ENCODE measurements at places on chromosomes 3 and 15. TPM values are rescaled to one million over a fixed set of nuclear protein-coding genes. Genes with fewer than 3 reads are reported as not detected.

Gene SIN3A
- 27.2 TPM for total RNA-seq

Gene SCAANT1
- 1.7 TPM for total RNA-seq

Gene ZDHHC19
- total RNA-seq = not detected

Gene CFAP20DC
- 3.8 TPM for total RNA-seq

Gene DAZL
- total RNA-seq = not detected

Gene ENTPD3
- total RNA-seq = under 0.01 TPM

Gene NISCH
- 69.9 TPM for total RNA-seq

Gene CELSR3
- total RNA-seq = 2.1 TPM

Gene MB21D2
- 3.6 TPM for total RNA-seq

Gene GUCA1C
- total RNA-seq = not detected

Gene MYO5C
- under 0.01 TPM for total RNA-seq

Gene FURIN
- total RNA-seq = 27.9 TPM

Gene VGLL3
- 53.7 TPM for total RNA-seq

Gene ITGA11
- total RNA-seq = 29.6 TPM

Gene KLF15
- total RNA-seq = 4.1 TPM

Gene WDR6
- total RNA-seq = 59.6 TPM

Gene MASP1
- 328 TPM for total RNA-seq

Gene GPR176
- 79.6 TPM for total RNA-seq

Gene REC114
- total RNA-seq = not detected

Gene PLSCR5
- total RNA-seq = not detected

Gene SLC51B
- total RNA-seq = 0.51 TPM

Gene PROS1
- 48.8 TPM for total RNA-seq

Gene ZCWPW2
- total RNA-seq = 1.0 TPM

Gene MYH15
- 0.17 TPM for total RNA-seq

Gene ARGFX
- not detected for total RNA-seq

Gene BLM
- total RNA-seq = 1.5 TPM

Gene FEZF2
- total RNA-seq = not detected

Gene KCNAB1
- 0.33 TPM for total RNA-seq

Gene STRC
- total RNA-seq = 0.17 TPM

Gene KIF23
- total RNA-seq = 3.1 TPM

Gene CISH
- total RNA-seq = 0.99 TPM

Gene QARS1
- 292 TPM for total RNA-seq

Gene LMCD1
- 40.1 TPM for total RNA-seq

Gene ZDHHC23
- total RNA-seq = 0.77 TPM

Gene IQCF5
- not detected for total RNA-seq

Gene GOLGA8M
- total RNA-seq = 0.26 TPM

Gene RBP2
- total RNA-seq = not detected

Gene PAK6
- total RNA-seq = under 0.01 TPM

Gene MRAS
- total RNA-seq = 48.0 TPM

Gene ITPKA
- 3.9 TPM for total RNA-seq

Gene CACNA2D3
- total RNA-seq = 0.77 TPM

Gene GLDN
- total RNA-seq = 50.7 TPM

Gene ZXDC
- total RNA-seq = 17.8 TPM

Gene TRIM42
- total RNA-seq = not detected

Gene KCNH8
- total RNA-seq = under 0.01 TPM

Gene OSBPL10
- 7.1 TPM for total RNA-seq

Gene TMEM207
- not detected for total RNA-seq

Gene CD200R1
- not detected for total RNA-seq

Gene SPINK8
- total RNA-seq = not detected

Gene CBLB
- total RNA-seq = 26.9 TPM

Gene SLC28A2
- not detected for total RNA-seq

Gene NR1I2
- total RNA-seq = under 0.01 TPM

Gene CFAP100
- total RNA-seq = not detected

Gene FOXB1
- not detected for total RNA-seq

Gene MINAR1
- 0.33 TPM for total RNA-seq

Gene SLC30A4
- 12.2 TPM for total RNA-seq

Gene GOLGA8J
- total RNA-seq = not detected

Gene C2CD4B
- total RNA-seq = not detected

All from fibroblast of lung (primary cell).